ENCODE measurements at places on chromosomes 4 and X.
A peak's percentile ranks its signal among the peaks of the same experiment; 100 is the strongest.

- no peak for DNase-seq
Observed at GRCh38 chr4:35820003-35820402, 424.3 kb downstream of the ARAP2 start.

GRCh38 chr4:10109995-10110670, 6.5 kb downstream of the WDR1 start:
- DNase-seq, result no peak

DNA sequence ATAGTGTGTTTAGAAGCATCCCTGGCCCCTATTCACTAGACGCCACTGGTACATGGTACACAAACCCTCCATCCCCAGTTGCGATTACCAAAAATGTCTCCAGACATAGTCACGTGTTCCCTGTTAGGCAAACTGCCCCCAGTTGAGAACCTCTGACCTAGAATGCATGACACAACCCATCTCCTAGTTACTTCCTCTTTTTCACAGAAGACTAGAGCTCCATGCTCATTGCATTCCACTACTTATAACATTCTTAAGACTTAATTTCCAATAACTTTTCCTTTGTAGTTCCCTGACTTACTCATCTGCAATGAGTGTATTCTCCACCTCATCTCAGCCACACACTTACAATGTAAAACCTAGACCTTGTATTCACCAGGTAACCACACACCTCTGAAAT, 68.6 kb downstream of the PRSS12 start:
- no peak for DNase-seq

GRCh38 chr4:55435141-55435841, 39.5 kb downstream of the TMEM165 start:
- DNase-seq, result no peak

DNA sequence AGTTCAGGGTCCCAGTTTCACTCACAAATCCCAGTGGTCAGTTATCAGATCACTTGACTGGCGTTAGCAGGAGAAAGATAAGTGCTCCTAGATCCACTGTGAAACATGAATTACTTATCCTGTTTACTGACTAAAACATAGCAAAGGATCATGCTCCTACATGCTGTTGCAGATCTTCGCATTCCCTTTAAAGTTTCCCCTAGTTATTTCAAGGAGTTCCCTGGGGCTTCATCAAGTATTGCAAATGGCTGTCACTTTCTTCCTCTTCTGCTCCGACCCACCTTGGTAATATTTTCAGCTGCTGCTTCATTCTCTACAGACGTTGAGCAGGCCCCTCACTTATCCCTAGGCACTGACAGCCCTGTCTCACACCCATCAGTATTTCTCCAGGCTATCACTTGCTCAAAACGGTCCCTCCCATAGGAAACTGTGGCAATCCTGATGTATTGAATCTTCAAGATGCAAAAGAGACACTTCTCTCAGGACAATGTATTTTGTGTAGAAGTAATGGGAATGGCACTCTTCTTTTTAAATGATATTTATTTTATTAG, 466.0 kb downstream of the INPP4B start:
- DNase-seq, result no peak

DNA sequence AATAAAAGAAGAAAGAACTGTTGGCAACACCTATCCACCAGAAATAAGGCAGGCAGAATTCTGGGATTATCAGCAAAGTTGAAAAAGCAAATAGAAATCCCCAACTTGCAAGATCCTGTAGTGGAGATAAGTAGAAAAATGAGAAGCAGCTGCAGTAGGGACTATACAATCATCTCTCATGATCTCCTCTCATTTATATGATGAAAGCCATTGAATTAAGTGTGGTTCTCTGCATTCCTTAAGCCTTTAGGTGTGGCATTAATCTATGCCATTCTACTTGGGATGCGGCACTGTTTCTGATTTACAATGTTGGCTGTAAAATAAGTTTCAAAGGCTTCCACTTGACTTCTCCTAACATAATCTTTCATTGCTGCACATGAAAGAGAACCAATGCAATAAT, 869.8 kb downstream of the TRAM1L1 start:
- DNase-seq, result no peak

DNA sequence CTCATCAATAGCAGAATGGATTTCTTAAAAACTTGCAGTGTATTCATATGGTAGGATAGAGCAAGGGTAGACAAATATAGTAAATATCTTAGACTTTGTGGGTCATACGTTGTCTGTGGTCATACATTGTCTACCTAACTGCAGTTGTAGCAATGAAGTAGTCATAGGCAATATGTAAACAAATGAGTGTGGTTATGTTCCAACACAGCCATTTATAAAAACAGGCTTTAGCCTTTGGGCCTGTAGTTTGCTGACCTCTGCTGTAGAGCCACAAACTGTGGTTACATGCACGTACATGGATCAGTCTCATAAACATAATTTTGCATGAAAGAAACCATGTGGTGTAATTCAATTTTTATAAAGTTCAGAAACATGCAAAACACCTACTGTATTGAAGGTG, 98.9 kb downstream of the LARP1B start:
- DNase-seq, result no peak

- no peak for DNase-seq
Observed at GRCh38 chr4:158817562-158818296, 48.9 kb downstream of the FNIP2 start.

DNA sequence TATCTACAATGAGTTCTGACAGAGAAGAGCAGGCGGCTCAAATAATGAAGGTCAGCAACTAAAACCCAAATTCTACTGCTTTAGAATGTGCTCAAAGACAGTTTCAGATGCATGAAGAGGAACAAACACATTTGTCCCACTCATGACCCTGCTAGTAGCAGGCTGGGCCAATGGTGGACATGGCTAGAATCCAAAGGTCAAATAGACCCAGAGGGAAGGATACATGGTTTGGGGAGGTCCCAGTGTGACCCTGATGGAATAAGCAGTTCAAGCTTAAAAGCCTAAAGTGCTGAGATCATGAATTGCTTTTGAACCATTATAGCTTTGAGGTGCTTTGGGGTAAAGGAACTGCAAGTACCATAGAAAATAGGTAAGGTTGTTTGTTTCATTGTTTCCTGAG, 450.7 kb downstream of the MID1IP1 start:
- DNase-seq, result no peak

DNA sequence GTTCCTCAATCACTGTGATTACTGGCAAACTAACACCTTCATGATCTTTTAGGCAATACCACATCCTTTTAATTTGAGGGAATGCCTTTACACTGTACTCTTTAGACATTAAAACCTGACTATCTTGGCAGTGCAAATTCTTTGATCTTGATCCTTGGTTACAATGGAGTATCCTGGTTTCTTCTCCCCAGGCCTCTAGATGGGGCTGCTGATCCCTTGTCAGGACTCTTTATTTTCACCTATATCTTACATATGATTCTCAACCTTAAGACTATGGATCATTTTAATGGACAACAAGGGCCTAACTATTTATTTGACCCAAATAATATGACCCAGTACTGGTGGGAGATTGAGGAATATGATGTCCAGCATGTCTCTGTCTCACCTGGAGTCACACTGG, 1005.5 kb upstream of the INTU start:
- DNase-seq, result peak; percentile 12

GRCh38 chr4:146857298-146857697, 88.4 kb downstream of the TTC29 start:
- DNase-seq, result no peak

GRCh38 chr4:88230461-88230891, 53.9 kb downstream of the PPM1K start:
- no peak for DNase-seq

- no peak for DNase-seq
Observed at GRCh38 chr4:62288808-62289541, 1088.8 kb downstream of the ADGRL3 start.
